ENCODE measurements at places on chromosomes 5 and 9.

GRCh38 chr9:130732793-130733221, 39.2 kb downstream of the EXOSC2 start:
- DNase-seq, result no peak

DNA sequence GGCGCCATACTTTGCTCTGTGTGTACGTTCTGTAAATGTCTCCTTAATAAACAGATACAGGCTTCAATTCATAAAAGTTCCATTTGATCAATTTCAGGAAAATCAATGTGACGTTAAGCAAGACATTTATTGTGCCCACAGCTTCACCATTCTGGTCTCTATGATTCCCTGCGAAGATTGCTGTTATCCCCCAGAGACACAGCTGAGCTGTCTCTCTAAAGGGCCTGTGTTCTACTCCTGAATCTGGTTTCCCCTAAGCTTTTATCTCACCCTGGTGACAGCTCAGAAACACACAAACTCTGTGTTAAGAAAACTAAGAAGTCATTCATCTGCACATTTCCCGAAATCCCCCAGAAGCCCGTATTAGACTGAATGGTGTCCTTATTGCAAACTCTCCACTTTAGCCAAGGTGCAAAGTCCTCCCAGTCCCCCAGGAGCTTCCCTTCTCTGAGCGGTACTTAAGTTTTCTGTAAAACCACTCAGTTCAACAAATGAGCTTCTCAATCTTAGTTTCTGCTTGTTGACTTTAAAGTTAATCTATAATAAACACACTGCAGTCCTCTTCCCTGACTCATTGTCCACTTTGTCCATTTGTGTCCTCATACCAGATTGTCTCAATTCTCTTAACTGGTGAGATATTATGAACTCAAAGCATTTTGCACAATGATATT, 1.4 kb upstream of the C5orf15 start:
- DNase-seq, result no peak

GRCh38 chr9:31799953-31800609, 584.4 kb upstream of the ACO1 start:
- no peak for DNase-seq

GRCh38 chr5:157479612-157480510, 19.8 kb downstream of the NIPAL4 start:
- DNase-seq, result no peak

DNA sequence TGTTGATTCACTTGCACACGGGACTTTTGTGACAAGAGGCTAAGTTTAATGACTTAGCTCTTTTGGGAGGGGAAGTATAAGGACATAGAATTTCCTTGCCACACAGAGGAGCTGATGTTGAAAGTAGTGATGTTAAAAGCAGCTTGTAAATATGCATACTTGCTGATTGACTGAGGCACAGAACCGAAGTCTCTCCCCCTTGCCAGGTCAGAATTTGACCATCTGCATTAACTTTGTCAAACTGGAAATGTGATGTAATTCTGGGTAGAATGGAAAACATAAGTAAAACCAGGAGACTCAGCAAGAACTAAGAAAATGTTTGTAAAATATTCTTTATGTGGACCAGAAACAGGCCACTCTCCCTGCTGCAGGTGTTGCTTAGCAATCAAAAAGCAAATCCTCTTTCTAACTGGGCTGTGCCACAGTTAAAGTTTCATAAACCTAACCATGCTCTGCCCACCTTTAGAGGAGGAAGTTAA, 284.2 kb downstream of the NR3C1 start:
- no peak for DNase-seq
